ENCODE measurements at places on chromosomes 6 and 20.

GRCh38 chr6:101125380-101125971 is 244.3 kb upstream of the ASCC3 start:
- no peak for DNase-seq

GRCh38 chr20:51531141-51531710 is 11.3 kb downstream of the NFATC2 start:
- DNase-seq, result peak; percentile 39

GRCh38 chr20:30419466-30419865 is 838.0 kb upstream of the DEFB115 start:
- DNase-seq, result no peak

DNA sequence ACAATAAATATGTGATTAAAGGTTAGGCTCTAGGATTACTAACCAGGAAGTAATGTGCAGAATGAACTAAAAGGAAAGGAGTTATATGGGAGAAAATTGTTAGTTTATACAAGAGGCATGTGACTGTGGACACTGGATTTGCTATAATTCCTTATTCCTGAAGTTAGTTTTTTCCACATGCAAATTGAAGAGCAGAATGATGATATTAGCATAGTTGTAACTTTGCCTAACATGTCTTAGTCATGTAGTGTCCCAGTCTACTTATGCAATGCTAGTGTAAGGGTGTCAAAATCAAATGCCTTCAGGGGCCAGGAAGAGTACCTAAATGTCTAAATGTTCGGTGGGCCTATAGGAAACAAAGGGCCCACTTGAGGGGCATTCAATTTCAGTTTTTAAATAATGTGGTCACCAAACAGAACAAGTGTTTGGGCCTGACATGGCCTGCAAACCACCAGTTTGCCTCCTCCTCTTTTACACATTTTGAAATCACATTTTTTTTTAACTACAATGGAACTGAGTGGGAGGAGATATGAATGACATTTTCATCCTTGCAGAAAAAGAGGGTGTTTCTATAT is 28.0 kb upstream of the CEP85L start:
- DNase-seq, result no peak

DNA sequence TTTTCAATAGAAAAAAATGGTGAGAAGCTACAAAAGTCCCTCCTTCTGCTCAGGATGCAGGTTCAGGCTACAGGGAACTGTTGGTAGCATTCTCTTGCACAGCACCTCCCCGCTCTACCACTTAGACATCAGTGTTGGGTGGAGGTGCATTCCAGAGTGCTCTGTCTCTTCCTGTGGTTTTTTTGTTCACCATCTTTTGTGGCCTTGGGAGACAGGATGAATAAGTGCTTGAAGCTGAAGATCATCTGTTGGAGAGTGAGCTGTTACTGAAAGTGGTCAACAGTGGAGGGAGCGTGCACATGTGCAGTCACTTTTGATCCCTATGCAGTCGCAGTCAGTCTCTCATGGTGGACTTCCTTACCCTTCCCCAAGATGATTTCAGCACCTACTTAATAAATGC is 16.6 kb upstream of the BTBD3 start:
- DNase-seq, result no peak

DNA sequence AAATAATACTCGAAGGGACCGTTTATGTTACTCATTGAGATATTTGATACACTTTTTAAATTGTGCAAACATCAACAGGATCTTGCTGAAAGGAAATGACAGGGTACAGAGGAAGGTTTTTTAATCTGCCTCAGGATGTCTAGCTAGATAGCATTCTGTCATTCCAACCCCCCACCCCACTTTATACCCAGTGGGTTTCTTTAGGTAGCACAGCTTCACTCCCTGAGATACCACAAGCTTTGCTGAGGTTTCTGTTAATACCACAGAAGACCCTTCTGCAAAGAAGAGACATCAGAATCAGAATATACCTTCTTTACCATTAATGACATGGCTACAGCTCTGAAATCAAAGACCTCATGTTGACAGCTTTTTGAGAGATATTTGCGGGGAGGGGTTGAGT is 1.3 kb downstream of the PHACTR2 start:
- DNase-seq, result no peak

DNA sequence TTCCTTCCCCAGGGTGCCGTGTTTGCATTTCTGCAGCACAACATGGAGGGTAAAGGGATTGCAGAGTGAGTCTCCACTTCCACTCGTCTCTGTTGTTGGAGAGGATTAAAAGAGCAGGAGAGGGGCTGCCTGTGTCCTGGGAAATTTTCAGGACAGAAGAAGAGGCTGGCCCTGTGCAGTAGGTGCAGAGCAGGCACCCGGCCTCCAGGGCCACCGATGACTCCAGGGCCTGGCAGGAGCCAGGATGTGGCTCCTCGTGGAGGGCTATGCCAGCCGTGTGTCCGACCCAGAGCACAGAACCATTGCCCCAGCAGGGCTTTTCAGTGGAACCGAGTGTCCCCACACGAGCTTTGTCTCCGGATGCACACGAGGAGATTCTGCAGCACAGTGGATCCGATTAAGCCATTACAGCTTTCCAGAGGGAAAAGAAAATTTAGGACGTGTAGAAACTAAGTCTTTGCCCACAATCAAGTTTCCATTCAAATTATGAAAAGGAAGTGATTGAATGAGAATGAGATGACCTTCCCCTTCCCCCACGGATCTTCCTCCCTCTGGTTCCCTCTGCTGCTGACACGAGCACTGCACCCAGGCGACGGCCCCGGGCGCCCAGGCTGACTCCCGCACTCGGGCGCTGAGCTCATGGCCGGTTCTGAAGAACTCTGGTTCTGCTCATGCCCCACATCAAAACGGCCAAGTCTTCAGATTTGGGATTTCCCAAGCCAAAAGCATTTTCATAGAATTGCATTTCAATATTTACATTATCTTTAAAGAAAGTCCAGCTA is 43.1 kb upstream of the UNC93A start:
- no peak for DNase-seq

DNA sequence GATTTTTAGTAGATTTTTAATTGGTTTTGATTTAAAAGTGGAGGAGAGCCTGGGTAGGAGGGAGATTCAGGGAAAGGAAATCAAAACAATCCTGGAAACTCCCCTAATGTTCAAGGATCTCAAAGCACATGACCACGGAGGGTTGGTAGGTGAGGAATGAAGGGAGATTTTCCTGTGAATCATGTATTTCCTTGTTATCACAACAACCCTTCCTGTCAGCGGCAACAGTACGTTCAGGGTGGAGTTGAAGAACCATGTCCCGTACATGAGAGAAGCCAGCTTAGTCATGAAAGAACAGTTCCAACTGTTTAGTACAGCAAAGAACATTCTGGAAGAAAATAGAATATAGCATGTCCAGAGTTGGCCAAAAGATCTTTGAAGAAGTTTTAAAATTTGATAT is 79.4 kb upstream of the SCAF8 start:
- DNase-seq, result no peak

DNA sequence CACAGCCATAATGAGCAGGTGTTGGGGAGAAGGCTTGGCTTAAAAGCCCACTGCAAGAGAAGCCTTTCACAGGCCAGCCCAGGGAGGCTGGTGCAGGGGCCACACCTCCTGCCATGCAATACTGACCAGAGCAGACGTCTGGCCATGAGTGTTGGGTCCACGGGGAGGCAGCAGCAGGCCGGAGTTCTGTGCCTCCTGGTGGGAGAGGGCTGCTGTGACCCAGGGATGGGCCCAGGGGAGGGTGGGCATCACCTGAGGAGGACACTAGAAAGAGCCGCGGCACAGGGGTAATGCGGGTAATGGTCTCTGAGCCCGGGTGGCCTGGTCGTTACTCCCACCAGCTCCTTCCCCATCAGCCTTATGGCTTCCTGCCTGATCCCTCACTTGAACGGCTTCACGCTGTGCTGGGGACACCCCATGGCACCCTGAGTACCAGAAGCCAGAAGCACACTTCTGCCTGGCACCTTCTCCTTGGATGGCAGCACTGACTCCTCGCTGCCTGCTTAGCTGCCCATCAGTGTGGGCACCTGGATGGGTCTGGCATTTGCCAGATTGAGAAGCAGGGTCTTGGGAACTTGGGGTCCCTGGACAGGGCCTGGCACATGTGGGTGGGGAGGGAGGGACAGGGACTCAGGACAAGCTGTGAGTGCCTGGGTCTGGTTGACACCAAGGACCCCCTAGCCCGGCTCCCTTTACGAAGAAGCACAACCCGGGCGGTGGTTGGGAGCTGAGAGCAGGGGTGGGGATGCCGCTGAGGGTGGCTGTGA is 108.8 kb downstream of the ASXL1 start:
- no peak for DNase-seq

DNA sequence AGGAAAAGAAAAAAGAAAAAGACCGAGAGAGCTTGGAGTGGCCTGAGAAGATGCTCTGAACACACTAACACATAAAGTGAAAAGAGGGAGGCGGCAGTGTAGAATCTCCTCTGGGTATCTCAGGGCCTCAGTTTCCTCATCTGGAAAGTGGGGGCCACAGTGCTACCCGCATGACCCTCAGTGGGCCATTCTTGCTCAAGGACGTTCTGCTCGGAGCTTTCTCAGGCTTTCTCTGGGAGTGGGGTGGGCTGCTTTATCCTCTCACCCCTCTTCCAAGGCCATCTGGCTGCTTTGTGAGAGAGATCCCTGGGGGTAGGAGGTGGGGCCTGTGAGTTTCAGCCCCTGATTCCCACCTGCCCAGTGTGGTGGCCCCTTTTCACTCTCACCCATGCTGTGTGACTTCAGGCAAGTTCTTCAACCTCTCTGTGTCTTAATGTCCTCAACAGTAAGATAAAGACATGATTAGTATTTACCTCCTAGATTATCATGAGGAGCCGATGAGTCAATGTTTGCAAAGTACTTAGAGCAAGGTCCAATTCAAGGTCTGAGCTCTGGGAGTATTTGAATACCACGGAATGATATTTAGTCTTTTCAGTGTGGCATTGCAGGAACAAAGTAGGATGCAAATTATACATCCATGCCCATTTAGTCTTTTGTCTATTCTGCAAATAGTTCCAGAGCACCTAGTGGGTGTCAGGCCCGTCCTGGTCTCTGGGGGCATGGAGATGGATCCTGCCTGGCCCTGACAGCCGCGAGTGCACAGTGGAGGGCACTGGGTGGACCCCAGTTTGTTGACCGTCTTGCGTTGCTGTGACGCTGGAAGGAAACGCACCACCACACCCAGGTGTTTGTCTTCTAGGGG is 34.3 kb downstream of the SRC start:
- no peak for DNase-seq

GRCh38 chr6:707576-708236 is 14.8 kb upstream of the EXOC2 start:
- no peak for DNase-seq

GRCh38 chr20:44065401-44066340 is 121.3 kb downstream of the JPH2 start:
- DNase-seq, result no peak
